Fibroblast of villous mesenchyme (primary cell): ENCODE measurements at places on chromosomes 6 and 20. TPM values are rescaled to one million over a fixed set of nuclear protein-coding genes. Genes with fewer than 3 reads are reported as not detected.
A peak's percentile ranks its signal among the peaks of the same experiment; 100 is the strongest.

GRCh38 chr6:159376516-159377158 lies 207.4 kb downstream of the FNDC1 start:
- no peak for DNase-seq

RIN2 gene
- total RNA-seq = 57.7 and 102 TPM in 2 replicates

XPO5 gene
- 28.0 and 43.2 TPM in 2 replicates for total RNA-seq

DNA sequence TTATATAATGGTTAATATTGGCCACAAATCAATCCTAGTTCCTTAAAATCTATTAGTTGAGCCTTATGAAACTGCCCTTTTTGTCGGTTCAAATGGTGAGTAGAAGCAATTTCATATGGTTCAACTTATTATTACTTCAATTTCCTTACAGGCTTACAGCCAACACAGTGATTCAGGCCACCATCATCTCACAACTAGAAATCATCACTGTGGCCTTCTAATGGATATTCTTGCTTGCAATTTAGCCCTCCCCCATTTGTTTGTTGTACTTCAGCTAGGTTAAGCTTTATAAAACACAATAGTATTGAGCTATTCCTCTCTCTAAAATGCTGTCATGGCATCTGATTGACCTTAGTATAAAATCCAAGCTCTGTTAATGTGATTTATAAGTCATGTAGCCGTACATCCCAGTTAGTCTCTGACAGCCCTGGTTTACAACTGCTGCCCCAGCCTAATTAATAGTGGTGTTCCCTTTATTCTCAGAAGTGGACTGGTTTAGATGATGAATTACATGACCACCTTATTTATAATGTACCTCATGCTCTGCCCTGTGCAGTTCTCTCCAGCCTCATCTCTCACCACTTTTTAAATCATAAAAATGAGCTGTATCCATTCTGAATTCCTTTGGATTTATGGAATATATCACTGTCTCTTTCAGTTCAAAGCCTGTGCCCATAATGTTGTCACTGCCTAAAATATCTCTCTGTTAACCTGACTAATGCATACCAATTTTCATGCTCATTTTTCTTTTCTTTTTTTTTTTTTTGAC lies 36.7 kb downstream of the LAMA2 start:
- DNase-seq = no peak

DNA sequence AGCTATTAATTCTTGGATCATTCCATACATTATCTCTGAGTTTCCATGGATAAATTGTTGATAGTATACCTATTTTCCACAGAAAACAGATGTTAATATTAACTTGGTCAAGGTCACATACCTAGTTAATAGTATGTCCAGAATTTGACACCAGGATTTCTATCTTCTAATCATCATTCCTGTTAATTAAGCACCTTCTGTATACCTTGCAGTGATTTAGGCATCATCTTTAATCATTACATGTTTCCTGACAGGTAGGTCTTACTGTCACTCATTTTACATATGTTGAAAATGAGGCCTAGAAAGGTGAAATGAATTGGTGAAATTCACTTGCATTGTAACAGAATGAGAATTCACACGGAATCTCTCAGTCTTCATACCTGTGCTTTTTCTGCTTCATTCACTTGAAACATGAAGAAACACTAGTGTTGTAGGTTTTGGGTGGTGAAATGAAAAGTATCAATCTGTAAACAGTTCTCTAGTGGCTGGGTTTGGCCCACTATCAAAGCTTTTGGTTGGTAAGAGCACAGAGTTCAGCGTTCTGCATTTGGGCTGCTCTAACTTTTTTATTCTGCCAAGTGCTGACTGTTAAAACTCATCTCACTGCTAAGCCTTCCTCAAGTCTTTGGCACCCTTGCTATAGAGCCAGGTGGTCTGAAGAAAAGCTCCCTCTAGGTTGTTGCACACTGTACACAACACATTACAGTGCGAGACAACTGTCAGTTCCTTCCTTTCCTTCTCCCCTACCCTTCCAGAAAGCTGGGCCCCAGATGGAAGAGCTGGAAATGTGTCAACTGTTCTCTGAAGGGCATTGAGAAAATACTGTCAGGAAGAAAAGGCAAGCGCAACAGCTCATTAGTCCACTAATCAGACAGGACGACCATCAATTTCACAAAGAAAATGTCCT lies 57.8 kb upstream of the C20orf144 start:
- no peak for DNase-seq

DNA sequence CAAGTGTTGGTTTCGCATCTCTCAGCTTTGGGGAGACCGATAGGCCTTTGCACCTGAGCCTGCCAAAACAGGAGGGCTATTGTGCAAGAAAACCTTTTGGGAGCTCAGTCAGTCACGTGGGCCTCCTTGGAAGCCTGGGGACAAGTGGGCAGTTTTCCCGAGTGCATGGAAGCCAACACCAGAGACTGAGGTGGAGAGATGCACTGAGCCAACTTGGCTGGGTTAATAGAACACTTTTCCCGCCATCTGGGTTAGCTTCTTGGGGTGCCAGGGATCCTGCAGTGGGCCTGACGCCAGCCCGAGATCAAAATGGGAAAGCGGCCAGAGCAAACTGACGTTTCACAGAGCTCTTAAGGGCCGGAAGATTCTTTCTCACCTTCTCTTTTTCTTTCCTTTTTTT lies 2.8 kb upstream of the OOEP start:
- DNase-seq = no peak

DNA sequence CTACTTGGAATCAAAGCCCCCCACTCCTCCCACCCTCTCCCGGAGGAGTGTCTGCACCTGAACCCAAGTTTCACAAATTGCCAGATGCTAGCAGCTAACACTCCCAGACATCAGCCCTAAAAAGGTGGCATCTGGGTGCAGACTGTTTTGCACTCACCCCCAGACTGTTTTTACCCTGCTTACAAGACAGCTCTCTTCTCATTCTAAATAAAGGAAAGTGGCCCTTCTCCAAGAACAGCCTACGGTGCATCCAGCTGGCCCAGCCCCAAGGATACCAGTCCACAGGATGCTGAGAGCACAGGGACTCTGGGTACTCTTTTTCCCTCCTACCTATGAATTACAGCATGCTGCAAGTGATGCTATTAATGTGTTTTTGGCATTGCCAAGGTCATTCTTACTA lies 842.0 kb upstream of the FLRT3 start:
- DNase-seq = no peak

DNA sequence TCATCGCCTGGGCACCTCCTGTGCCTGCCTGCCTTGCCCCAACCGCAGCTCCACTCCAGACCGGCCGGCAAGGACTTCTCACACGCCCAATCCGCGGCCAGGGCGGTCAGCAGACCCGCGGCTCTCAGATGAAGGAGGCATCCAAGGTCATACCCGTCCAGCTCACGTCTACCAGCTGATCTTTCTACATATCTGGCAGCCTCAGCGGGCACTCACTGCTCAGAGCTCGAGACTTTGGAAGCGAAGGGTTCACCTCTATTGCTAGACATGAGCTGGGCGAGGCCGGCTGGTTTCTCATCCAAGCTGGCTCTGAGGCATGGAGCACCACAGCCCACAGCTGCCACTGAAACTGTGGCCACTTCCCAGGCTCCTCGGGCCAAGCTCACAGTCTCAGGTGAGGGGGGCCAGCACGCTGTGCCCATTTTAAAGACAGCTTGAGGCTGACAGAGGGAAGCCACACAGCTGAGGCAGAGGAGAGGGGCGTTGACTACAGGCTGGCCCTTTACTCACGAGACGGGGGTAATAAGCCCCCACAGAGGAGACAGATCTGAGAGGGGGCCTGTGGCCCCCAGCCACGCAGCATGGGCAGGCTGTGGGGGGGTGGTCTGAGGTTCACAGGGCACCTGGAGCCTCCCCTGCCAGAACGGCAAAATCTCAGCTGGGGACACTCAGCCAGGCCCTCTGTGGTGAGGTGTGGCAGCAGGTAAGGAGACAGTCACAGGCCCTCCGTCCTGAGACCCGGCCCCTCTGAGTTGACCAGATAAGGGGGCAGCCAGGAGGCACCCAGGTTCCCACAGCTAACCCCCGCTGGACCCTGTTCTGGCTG lies 2.0 kb downstream of the LAMA5 start:
- no peak for DNase-seq

SERPINB1 gene
- 25.9 and 32.2 TPM in 2 replicates for total RNA-seq

GRCh38 chr6:40552941-40553340 lies 34.2 kb downstream of the LRFN2 start:
- DNase-seq = no peak

GRCh38 chr6:16802071-16802470 lies 40.8 kb upstream of the ATXN1 start:
- no peak for DNase-seq

- no peak for DNase-seq
Measured at GRCh38 chr20:46903256-46903655, 8.6 kb downstream of the EYA2 start.

GRCh38 chr6:37483917-37484785 lies 15.5 kb downstream of the CCDC167 start:
- DNase-seq = peak; percentile 33

DNA sequence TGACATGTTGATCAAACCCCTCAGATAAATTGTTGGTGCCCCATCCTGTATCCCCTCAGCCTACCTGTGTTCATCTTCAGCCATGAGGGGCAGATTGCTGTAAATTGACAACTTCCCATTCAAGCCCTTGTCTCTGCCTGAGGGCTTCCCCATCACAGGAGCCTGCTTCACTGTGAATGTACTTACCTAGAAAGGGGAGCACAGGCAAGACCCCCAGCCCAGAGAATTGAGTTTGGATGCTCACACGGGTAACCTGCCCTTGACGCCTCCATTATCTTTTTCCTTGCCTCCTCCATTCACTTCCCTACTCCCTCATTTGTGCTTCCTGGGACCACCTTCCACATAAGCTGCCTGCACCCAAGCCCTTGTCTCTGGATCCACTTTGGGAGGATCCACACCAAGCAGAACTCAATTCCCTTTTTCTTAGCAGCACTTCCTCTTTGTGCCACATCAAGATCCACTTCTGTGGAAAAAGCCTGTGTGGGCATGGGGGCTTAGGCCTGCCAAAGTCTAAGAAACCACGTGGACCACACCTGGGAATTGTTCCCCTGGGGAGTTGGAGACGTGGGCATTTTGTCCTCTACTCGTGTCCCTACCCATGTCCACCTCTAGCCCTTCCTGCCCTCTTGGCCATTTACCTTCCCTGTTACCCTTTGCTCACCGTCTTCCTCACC lies 103.4 kb upstream of the FOXA2 start:
- no peak for DNase-seq

DNA sequence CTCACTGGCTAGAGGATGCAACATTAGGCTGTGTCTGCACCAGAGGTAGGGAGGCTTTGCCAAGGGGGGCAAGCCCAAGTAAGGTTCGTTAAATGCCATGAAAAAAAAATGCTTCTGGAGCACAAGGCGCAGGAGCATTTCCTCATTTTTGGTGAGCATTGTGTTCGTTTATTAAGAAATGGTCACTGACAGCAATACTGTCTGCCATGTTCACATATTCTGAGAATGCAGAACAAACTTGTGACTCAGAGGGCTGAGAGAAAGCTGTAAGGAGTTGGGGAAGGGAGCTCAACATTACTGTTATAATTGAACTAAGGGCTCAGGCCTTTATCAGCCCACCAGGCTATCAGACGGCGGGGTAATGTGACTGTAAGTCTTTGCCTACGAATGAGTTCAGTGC lies 465.4 kb upstream of the BTBD3 start:
- DNase-seq = no peak

- DNase-seq = no peak
Measured at GRCh38 chr20:40497899-40498691, 190.9 kb downstream of the MAFB start.

DNA sequence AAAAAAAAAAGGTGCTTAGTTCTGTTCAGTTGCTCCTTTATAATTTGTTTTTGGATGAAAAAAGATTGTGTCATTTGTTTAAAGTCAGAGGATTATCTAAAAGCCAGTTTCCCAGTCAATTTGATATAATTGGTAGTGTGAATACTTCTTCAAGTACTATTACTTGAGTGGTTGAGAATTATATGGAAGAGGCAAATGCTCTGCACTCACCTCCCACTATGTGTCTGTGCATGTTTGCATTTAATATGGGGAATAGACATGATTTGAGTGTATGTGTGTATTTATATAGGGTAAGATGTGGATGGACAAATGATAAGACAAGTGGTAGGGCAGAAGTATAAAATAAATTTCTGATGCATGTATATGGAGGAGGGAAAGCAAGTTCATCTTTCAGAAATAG lies 15.8 kb downstream of the GJA1 start:
- DNase-seq = peak; percentile 45

DNA sequence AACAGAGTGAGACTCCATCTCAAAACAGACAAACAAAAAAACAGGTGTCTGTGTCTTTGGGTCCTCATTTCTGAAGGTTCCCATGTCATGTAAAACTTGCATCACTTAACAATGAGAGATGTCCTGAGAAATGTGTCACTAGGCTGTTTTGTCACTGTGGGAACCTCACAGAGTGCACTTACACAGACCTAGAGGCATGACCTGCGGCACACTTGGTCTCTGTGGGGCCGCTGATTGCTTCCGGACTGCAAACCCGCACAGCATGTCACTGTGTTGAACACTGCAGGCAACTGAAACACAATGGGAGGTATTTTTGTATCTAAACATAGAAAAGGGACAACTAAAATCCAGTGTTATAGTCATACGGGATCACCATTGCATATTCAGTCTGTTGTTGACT lies 42.3 kb upstream of the TMEM181 start:
- DNase-seq = no peak

SLC29A1 gene
- total RNA-seq = 7.1 and 9.5 TPM in 2 replicates

- no peak for DNase-seq
Measured at GRCh38 chr20:32195581-32195980, 12.0 kb downstream of the PLAGL2 start.

- no peak for DNase-seq
Measured at GRCh38 chr6:149147938-149148718, 169.4 kb upstream of the TAB2 start.

GRCh38 chr6:159121486-159121885 lies 47.7 kb upstream of the FNDC1 start:
- no peak for DNase-seq

- no peak for DNase-seq
Measured at GRCh38 chr6:36753671-36754405, 56.2 kb downstream of the RAB44 start.

KHDC1L gene
- total RNA-seq = 0.43 TPM in 1 of 2 replicates, not detected in the other

- DNase-seq = no peak
Measured at GRCh38 chr6:141688916-141689315, 443.8 kb upstream of the GJE1 start.

DNA sequence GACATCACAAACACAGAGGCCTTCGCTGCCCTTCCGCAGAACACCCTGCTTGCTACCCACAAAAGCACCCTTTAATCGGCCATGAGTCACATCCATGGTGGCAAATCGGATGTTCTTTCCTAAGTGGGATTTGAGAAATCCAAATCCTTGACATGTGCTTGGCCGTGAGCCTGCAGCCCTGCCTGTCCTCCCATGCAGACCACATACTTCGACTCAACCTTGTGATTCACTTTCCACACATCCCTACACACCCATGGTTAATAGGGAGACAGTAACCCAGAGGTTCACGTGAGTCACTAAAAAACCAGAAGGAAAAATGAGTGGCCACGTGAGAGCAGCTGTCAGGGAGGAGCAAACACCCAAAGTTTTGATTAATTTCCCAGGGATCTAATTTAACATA lies 19.4 kb downstream of the RAMACL start:
- peak; percentile 95 for DNase-seq

RPS21 gene
- total RNA-seq = 357 and 457 TPM in 2 replicates

DDX27 gene
- 28.7 and 33.2 TPM in 2 replicates for total RNA-seq

AGER gene
- 0.32 and 0.86 TPM in 2 replicates for total RNA-seq

GRCh38 chr6:150245148-150245935 lies 102.5 kb downstream of the PPP1R14C start:
- DNase-seq = no peak

SPEF1 gene
- total RNA-seq = under 0.01 and 0.32 TPM in 2 replicates

GRCh38 chr6:167799033-167799821 lies 27.5 kb upstream of the AFDN start:
- DNase-seq = no peak
